ENCODE measurements at places on chromosomes 6 and 20.

DNA sequence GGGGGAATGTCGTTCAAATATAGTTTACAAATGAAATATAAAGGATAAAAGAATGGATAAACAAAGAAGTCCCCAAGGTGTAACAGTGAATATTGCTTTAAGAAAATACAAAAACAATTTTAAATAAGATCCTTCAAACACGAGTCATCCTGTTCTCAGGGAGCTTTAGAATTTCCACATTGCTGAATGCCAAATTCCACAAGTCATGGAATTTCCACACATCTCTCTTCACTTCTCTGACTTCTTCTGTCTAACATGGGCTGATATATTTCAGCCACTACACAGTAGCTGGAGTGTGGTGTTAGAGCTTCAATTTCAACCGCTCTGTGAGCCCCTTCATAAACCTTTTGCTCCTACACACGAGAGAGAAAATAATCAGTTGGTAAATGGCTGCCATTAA lies 28.0 kb downstream of the IL22RA2 start:
- no peak for DNase-seq

GRCh38 chr6:89079511-89080234 lies 878 bp upstream of the PNRC1 start:
- DNase-seq = peak; percentile 25

- no peak for DNase-seq
Measured at GRCh38 chr6:148263010-148263409, 79.6 kb upstream of the SASH1 start.

GRCh38 chr6:98838032-98838431 lies 3.7 kb downstream of the POU3F2 start:
- no peak for DNase-seq

DNA sequence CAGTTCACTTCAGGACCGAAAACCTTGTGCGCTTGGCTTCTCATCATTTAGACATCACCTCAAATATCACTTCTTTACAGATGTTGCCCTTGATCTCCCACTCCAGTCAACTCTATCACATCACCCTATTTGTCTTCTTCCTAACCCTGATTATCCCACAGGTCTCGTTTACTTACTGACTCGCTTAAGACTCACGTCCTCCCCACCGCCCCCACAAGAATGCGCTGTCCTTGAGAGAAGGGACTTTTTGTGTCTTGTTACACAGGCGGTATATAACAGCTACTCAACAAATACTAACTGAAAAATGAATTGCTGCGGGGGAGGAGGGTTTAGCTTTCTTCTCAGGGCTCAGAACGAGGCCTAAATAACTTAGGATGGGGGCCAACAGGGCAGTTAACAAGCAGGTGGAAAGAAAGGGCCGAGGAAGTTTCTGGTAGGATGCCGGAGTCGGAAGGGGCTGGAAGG lies 527 bp downstream of the TOMM34 start:
- peak; percentile 38 for DNase-seq
